ENCODE measurements at places on chromosomes 7 and 10.
A peak's percentile ranks its signal among the peaks of the same experiment; 100 is the strongest.

- no peak for DNase-seq
Measured at GRCh38 chr7:1546274-1546908, 9.6 kb downstream of the TMEM184A start.

DNA sequence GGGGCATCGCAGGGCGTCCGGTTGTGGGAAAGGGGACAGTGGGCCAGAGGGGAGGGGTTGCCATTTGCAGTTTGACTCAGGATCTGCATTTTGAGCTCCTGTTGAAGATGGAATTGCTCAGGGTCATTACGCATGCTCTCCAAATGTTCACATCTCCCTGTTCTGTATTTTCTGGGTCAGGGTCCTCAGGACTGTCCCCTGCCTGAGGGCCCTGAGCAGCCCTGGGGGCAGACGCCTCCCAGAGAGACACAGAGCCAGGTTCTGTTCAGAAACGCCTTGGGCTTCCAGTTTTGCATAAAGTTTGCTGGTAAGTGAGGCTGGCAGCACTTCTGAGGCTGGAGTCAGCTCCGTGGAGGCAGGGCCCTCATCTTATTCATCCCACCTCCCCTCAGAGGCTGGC is 34.1 kb upstream of the NUB1 start:
- no peak for DNase-seq

- DNase-seq = no peak
Measured at GRCh38 chr10:114565066-114565465, 93.0 kb downstream of the ABLIM1 start.

DNA sequence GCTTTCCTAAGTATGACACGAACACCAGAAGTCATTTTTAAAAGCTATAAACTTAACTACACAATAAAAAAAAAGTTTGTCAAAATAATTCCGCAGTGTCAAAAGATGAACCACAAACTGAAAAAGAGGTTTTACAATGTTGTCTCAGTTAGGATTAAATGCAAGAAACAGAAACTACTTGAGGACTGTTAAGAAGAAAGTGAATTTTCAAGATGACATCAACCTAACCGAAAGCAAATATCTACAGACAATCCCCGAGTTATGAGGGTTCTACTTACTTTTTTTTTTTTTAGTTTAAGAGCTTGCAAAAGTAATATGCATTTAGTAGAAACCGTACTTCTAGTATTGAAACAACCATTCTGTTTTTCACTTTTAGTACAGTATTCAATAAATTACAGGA is 62.3 kb downstream of the TFPI2 start:
- no peak for DNase-seq

DNA sequence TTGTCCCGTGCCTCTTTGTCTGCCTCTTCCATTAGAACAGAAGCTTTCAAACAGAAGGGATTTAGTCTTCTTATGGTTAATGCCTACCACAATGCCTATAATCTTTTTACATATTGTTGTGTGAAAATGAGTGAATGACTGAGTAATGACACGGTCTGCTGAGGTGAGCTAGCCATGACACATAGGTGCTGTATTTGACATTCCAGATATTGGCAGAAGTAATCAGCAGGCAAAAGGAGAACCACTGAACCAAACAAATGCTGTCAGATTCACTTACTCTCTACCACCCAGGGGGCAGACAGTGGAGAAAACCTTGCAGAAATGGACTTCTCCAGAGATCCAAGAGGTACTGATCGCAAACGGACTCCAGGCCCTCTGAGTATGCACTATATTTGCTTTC is 377.2 kb upstream of the VWC2 start:
- no peak for DNase-seq

DNA sequence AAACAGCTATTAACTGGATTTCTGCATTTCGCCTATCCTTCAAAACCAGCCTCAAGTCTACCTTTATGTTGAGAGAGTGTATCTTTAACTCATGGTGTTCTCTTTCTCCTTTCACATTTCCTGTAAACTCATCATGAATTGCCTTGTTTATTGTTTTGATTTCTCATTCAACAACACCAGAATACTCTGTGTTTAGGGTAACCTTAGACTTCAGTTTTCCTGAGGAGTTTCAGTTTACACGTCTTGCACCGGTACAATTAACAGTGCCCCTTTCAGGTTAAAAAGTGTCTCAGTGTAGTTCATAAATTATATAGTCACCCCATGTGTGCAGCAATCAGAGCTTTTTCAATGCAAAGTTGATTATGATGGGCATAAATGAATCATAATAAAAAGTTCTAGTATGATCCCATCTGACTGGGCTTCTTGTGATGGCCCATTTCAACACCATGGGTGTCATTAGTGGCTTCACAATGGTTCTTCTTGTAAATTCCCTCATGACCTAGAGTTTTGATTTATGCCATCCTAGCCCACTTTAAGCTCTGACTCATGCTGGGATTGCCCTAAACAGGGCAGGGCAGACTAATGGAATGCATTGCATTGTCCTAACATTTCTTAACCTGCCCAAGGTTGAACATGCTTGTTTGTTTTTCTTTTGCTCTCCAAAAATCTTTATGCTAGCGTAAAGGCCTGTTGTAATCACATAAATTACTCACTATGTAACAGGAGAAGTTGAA is 22.0 kb downstream of the ITGB8 start:
- no peak for DNase-seq

DNA sequence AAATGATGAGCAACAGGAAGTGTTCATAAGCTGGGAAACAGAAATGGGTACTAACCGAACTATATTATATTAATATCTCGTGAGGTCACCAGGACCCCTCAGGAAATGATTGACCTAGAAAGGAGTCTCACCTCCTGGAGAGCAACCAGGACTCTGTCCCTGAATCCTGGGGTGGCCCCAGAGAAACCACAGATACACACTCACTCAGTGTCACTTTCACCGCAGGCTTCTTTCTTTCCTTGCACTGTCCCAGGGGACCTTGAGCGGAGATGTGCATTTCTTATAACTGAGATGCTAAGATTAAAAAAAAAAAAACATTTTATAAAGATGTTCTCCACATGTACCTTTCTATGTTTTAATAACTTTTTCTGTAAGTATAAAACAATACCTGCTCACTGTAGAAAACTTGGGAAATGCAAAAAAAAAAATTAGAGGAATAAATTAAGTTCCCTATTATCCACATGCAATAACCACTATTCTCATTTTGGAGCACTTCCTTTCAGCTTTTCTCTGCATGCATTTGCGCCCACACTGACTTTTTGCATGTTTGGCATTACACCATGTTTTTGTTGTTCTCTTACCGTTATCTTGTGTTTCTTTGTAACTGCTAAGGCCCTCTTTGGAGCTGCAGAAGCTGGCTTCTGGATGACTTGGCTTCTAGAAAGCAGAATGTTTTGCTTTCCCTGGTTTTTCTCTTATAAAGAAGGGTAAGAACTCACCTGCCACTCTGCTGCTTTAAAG is 15.0 kb downstream of the NOD1 start:
- no peak for DNase-seq

DNA sequence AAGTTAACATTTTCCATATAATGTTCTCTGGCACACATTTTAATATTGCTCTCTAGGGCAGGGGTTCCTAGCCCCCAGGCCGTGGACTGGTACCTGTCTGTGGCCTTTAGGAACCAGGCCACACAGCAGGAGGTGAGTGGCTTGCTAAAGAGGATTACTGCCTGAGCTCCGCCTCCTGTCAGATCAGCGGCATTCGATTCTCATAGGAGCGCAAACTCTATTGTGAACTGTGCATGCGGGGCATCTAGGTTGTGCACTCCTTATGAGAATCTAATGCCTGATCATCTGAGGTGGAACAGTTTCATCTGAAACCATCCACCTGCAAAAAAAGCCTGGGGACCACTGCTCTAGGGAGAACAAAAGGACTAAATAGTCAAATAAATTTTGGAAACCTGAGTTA is 65.7 kb downstream of the EXOC6 start:
- DNase-seq = no peak

DNA sequence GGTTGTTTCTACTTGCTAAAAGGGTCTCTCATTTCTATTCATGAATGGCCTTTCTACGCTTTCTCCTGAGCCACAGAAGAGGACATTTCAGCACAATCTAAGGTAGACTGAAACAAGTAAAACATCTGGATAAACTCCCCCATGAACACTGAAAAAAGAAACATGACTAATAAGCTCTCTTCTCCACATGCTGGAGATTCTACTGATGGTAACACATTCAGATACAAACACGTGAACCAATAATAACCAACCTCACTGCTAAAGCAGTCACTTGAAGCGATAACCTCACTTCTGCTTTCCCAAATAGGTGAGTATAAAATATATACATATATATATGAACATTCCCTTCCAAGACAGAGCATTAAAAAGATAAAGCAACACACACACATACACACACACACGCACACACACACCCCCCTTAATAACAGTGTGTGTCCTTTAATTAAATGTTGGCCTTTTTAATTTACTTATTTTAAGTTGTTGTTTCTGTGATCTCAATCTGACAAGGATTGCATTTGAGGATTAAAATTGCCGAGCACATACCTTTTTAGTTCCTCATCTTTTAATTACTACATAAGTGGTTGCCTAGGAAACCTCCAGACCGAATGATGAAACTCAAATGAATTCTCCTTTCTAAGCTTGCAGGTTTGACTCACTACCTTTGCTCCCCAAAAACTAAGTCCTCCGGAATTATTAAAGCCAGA is 292.4 kb upstream of the KLF14 start:
- DNase-seq = peak; percentile 70

- no peak for DNase-seq
Measured at GRCh38 chr7:36344622-36345021, 45.0 kb upstream of the ANLN start.

GRCh38 chr10:126253611-126253998 is 134.7 kb downstream of the ADAM12 start:
- no peak for DNase-seq

DNA sequence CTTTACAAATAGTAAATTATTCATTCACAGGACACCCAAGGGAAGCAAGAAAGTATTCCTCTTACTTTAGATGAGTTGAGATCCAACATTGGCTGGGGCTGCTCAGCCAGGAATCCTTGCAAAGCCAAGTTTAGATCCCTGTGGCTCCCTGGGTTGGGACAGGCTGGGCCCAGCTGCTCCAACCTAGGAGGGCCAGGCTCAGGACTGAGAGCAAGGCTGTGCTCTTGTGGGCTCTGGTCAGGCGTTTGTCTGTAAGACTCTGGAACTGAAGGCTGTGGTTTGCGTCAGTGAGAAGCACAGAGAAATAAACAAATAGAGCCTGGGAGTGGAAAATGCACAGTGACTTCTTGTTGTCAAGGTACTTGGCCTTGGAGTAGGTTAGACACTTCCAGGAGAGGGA is 53.2 kb upstream of the TMEM273 start:
- DNase-seq = no peak

DNA sequence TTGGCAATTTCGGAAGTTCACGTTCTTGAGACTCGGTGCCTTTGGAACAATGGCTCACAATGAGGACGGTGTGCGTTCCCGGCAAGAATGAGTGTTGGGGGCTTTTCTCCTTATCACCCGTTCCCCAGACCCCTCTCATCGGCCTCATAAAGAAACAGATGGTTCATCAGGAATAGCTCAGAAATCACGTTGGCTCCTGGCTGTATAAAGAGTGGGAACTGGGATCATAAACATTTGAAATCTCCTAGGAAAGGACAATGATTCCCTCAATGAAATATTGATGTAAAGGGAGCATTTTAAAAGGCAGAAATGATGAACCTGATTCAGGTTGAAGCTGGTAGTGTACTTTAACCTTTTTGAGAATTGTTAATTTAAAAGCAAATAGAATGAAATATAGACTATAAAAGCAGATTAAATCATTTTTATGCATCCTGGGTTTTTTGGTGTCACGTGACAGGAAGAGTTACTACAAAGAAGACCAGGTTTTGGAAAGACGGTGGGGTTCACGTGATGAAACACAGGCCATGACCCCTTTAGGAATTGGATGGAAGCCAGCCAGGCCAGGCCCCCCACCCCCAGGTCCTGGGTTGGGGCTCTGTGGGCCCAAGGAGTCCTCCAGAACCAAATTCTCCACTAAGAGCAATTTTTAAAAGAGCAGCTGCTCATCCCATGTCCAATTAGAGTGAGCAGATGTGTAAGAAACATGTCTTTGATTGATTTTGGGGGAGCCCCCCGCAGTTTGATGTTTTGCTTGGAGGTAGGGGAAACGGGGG is 63.0 kb downstream of the CUX1 start:
- no peak for DNase-seq

DNA sequence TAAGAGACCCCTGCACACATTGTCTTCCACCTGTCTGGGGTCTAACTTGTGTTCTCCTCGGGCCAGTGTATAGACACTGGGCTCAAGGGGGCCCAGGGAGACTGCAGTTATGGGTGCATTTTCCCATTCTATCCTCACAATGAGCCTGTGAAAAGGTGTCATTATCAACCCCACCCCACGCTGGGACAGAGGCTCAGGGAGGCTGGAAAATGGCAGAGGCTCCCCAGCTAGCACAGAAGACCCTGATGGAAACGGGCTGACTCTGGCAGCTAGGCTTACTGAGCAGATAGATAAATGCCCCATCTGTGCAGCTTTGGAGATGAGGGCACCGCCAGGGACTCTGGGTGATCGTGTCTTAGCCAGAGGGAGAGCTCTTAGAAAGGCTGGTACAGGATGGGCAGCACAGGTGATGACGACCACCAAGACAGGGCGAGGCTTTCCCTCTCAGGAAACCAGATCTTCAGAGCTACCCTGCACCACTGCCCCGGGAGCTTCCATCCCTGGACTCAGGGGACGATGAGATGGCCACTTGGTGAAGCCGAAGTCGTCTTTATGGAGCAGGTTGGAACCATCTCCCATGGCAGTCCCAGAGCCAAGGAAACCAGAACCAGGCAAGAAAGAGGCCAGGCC is 58.2 kb upstream of the CHST15 start:
- DNase-seq = no peak

- DNase-seq = no peak
Measured at GRCh38 chr10:59878289-59878688, 28.1 kb downstream of the CCDC6 start.

GRCh38 chr7:12056381-12056780 is 154.7 kb upstream of the TMEM106B start:
- DNase-seq = no peak

- no peak for DNase-seq
Measured at GRCh38 chr10:49258350-49258683, 40.7 kb upstream of the C10orf71 start.

DNA sequence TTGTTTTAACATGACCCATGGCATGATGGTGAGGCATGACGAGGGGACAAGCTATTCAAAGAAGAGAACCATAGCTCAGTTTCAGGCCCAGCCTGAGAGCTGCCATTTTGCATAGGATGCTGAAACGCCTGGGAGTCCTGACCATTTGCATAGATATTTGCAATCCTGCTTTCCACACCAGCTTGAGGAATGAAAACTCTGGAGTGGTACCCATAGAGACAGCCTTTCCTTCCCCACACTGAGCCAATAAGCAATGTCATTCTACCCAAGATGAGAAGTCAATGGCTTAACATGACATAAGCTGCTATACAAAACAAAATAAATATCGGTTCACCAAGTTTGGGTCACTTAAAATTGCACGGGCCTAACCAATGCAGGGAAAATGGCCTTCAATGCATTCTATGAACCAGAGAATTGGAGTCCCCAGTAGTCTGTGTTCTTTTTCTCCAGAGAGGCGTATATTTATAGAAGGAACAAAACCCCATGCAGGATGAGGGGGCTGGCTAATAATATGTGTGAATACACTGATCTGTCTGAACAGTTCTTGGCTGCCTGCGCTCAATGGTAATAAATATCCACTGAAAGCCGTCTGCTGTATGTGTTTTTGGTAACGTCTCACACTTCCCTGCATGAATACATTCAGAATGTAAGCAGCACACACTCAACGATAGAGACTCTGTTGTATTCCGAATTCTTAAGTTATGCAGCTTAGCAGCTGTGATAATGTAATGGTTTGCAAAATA is 329.3 kb downstream of the FRMD4A start:
- DNase-seq = no peak
